ENCODE measurements at places on chromosomes 3 and 15. TPM values are rescaled to one million over a fixed set of nuclear protein-coding genes. Genes with fewer than 3 reads are reported as not detected.

Gene C3orf85
- not detected for total RNA-seq

Gene PPM1L
- total RNA-seq: 47.9 TPM

Gene TGM5
- 0.10 TPM for total RNA-seq

Gene KBTBD13
- total RNA-seq: 0.06 TPM

Gene MAGEL2
- 11.1 TPM for total RNA-seq

Gene GPR27
- total RNA-seq: 4.2 TPM

Gene PLIN1
- 0.55 TPM for total RNA-seq

Gene IL17RB
- total RNA-seq: 12.1 TPM
